ENCODE measurements at places on chromosomes 11 and 22.

DNA sequence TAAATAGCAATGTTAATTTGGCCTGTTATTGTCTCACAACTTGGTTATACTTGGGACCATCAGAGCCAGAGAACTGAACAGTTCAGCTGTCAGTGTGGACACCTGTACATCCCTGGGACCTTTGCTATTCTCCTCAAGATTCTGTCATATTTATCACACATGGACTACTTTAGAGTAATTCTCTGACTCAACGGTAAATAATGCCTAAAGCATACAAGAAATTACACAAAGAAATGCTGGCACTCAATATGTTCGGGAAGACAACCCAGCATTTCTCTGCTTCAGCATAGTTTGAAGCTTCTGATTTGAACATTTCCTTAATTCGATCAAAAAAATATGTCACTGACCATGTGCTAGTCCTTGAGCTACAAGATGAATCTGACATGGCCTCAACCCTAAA lies 34.6 kb upstream of the MMP13 start:
- DNase-seq: no peak

DNA sequence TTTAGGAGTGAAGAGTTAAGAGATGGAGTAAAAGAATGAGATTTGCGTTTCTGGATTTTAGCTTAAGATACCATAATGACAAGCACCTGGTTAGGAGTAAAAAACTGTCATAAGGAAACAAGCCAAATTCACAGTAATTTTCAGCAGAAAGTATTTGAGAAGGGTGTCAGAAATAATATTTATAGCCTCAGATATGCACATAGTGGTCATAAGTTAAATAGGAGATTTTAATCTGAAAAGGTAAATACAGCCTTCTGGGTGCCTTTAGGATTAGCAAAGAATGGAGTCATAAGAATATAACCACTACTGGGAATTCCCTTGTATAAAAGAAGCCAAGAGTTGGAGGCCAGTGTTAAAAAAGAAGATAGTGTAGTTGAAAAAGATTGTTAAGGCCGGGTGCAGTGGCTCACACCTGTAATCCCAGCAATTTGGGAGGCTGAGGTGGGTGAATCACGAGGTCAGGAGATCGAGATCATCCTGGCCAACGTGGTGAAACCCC lies 160.1 kb downstream of the SWAP70 start:
- DNase-seq: no peak

GRCh38 chr22:47157093-47157420 lies 394.6 kb downstream of the TBC1D22A start:
- DNase-seq: no peak

- DNase-seq: no peak
These were observed 6.3 kb downstream of the UPB1 start for GRCh38 chr22:24501301-24502005.

DNA sequence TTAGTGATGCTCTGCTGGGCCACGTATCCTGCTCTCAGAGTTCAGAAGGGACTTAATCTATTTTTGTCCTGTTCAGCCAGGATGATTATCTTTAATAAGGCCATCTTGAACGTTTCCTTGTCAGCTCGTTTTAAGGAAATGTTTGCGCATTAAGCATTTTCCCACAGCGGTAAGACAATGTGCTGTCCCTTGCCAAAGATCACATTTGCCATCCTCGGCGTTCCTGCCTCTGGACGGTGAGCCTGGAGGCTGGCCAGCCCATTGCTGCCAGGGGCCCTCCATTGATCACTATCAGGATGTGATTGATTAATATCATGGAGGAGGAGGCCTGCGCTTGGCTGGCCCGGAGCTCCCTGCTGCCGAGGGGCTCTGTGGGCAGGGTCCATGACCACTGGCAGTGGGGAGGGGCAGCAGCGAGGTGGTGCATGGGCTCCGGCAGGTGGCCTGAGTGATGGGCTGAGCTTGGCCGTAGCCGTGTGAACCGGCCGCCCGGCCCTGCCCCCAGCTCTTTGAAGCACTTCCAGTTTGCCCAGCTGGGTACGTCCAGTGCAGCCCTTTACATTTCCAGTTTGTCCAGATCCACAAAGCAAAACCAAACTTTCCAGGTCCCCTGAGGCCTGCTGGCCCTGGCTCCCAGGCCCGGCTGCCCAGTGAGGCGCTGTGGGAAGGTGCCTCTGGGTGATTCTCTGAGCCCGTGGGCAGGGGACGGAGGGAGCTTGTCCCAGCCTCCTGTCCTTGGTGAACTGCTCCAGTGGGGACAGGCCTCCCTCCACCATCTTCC lies 49.5 kb upstream of the SMIM38 start:
- DNase-seq: no peak

- no peak for DNase-seq
These were observed 63.4 kb upstream of the CARD18 start for GRCh38 chr11:105202844-105203548.

DNA sequence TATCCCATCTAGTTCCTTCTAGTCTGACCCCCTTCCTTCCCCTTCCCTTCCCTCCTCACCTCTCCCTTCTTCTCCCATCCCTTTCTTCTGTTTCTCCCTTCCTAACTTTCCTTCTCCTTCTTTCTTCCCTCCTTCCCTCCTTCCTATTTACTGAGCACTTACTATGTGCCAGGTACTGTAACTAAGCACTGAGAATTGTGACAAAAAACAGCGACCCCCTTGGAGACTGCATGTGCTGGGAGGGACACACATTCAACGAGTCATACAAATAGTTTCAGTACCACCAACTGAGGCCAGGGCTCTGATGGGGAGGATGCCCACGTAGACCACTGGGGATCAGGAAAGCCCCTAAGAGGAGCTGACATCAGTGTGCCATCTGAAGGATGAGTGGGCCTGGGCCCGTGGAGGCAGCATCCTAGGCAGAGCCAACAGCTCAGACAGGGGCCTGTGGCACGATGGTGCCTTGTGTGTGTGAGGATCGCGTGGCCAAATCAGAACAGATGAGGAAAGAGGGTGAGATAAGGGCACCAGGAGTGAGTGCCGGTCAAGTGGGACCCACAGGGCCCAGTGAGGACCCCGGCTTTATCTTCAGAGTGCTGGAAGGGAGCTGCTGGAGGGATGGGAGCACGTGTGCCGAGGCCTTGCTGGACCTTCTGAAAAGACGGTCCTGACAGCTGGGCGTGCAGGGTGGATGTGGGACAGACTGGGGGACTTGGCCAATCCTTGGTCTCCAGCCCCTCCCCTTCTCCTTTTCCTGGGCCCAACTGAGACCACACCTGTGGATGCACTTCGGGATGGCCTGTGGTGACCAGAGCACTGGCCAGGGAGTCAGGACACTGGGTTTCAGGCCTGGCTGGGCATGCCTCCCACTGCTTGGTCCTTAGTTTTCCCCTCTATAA lies 38.4 kb upstream of the CRYBB3 start:
- no peak for DNase-seq

DNA sequence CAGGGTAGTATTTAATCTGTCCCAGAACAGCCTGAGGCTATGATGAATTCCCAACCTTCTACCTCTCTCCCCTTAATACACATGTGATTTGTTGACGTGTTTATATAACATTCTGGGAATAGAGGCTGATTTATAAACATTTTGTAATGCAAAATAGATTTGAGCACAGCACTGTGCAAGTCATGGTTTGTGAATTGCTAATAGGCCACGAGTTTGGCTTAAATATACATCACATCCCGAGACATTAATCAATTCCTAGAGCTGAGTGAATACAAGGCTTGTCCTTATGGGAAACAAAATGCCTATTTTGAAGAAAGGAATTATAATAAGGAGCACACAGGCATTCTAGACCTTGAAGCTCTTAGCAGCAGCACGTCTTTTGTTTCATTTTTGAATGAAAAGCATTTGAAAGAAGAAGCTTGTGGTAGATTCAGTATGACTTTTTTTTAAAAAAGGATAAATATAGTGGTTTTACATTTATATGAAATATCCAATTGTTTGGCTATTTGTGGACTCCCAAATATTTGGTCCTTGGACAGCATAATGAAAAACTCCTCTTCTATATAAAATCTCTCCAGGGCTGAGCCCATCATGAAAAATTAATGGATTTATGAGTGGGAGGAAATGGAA lies 116.4 kb downstream of the SLC17A6 start:
- DNase-seq: no peak

DNA sequence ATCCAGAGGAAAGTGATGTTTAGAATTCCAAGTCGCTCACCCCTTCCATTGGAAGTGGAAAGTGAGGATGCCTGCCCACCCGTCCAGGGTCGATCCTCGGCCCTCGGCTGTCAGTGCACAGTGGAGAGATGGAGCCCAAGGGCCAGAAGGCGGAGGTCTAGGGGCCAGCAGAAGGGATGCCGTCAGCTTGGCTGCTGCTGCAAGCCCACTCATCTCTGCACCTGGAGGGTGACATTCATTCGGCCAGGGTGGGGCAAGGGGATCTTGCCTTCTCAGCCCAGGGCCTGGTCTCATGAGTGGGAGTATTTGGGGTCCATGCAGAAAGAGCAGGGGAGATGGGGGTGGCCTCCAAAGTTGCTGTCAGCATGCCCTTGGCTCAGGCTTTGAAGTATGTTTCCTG lies 30.7 kb downstream of the LINC01488 start:
- no peak for DNase-seq

GRCh38 chr11:14954581-14954980 lies 17.6 kb downstream of the CALCA start:
- DNase-seq: no peak

DNA sequence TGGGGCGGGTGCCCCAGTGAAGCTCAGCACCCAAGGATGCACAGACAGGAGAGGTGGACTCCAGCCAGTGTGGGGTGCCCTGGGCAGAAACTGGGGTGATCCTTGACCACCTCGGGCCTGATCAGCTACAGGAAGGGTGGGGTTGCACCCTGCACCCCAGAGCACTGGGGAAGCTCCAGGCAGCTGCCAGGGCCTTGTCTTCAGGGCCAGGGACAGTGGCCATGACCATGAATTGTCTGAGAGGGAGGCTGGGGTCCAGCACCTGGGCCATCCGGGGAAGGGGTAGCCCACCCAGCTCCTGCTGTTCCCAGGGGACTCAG lies 17.6 kb downstream of the IL17REL start:
- no peak for DNase-seq

DNA sequence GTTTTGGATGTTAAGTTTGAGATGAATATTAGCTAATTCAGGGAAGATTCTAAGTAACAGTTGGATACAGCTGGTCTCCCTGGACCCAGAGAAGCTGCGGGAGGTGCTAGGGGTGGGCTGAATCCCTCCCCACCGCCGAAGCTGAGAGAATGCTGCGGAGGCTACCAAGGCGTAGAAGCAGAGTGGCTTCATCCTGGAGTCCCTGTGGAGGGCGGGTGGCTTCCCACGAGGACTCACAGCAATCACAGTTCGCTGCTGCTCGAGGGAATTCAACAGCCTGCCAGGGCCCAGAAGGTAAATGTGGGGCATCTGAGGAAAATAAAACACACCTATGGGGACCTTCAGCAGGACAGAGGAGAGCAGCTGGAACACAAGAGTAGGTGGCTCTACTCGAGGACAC lies 11.1 kb upstream of the B3GAT1 start:
- no peak for DNase-seq

- DNase-seq: no peak
These were observed 2198.2 kb upstream of the RAG2 start for GRCh38 chr11:38796281-38796680.

DNA sequence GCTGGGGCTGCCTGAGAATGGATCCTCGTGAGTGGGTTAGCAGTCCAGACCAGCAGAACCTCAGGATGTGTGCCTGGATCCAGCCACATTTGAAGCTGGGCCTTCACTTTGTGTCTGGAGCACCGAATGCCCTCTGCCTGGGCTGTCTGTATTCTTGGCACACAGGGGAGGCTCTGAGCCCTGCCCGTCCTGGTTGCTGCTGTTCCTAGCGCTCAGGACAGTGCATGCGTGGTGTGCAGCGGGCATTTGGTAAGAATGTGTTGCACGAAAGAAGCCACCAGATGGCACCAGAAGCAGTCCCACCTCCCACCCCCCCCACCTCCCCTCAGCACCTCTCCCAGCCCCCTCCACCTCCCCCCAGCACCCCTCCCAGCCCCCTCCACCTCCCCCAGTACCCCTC lies 4.1 kb upstream of the MAPK11 start:
- DNase-seq: peak; percentile 55

DNA sequence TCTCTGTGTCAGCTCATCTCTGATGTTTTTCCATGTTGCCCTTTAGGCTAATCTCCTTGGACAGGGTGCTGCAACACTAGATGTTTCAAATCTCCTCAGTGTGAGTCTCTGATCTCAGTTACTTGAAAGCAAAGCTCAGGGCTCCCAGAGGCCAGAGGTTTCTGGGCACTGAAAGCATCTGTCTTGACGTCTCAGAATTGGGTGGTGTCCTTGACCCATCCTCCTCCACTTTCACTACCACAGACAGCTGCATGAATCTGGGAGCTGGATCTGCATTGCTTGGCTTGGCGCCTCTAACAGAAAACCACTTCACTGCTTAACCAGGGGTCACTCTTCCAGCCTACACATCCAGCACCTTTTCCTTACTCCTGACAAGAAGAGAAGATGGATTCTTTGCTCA lies 399.4 kb downstream of the NXPE2 start:
- DNase-seq: no peak

GRCh38 chr11:73203790-73204189 lies 14.3 kb upstream of the P2RY2 start:
- DNase-seq: no peak

DNA sequence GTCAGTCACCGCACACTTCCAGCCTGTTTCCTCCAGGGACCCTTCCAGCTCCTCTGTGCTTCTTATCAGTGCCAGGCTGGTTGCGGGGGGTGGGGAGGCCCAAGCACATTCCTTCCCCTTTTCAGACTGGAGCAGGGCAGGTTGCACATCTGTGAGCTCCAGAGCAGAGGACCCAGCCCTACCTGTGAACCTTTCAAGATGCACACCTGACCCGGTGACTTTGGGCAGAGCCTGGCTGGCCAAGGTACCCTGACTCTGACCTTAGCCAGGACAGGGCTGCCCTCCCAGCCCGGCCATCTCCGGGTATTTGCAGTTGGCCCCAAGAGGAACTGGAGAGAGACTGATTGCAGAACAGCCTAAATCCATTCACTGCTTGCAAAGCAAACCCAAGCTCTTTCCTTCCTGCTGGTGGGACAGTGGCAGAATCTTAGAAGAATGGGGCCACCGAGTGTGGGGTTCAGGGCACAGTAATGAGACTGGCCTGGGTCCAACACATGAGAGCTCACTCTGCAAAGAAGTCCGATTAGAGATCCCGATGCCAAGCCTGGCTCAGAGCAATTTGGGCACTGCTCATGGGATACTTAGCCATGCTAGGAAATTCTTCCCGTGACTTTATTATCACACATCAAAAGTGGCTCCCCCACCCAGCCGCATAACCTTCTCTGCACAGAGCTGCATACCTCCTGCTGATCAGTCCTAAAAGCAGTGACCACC lies 64.7 kb upstream of the CCND1 start:
- DNase-seq: no peak
